CD4-positive, alpha-beta T cell treated with Interferon gamma for 1 hour (primary cell): ENCODE measurements at places on chromosomes 13 and 19.

- DNase-seq = no peak
Observed at GRCh38 chr13:114204894-114205293, 25.8 kb downstream of the CFAP97D2 start.

GRCh38 chr19:29837448-29837981 lies 25.7 kb downstream of the CCNE1 start:
- DNase-seq = peak; percentile 31

DNA sequence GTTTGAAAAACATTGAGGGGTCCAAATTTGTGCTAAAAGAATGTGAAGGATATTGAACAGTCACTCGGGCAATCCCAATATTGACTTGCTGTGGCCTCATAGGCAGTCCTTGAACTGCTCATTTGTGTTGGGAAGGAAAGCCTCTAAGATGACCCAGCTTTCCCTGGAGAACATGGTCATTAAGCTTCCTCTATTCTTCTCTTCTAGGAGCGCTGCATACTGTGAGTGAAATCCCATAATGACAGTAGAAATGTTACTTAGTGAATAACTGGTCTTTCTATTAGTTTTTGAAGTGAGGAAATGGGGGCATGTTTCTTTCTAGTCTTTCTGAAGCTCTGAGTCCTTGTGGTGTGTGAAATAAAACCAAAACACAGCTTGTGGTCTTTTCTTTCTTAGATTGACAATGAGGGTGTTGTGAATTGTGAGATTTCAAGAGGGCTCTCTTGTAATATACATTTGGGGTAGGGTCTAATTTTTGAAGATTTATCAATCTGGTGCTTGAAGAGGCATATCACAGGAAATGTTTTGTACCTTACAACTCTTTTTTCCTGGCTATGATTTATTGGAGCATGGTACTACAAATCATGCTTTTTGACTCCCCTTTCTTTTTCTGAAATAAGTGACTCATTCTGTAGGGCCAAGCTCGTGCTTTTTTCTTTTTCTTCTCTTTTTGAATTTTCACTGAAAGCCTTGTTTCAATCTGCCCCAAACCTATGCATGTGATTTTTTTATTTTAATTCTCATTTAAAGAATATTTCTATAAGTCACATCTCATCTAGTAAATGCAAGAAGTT lies 250.8 kb downstream of the OXGR1 start:
- DNase-seq = no peak

DNA sequence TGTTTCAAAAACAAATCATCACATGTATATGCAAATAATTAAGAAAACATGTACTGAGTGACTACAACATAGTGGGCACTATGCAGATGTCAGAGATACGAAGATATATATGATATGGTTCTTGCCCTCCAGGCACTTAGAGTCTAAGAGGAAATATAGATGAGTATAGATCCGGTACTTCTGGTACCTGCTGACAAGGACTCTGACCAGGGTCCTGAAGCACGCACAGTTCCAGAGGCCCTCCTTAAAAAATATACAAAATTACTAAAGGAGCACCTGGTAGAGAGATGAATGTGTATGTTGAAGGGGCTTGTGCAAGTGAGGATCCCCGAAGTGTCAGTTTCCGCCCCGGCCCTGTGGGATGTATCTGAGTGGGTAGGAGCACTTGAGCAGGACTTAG lies 31.3 kb downstream of the MTUS2 start:
- no peak for DNase-seq

DNA sequence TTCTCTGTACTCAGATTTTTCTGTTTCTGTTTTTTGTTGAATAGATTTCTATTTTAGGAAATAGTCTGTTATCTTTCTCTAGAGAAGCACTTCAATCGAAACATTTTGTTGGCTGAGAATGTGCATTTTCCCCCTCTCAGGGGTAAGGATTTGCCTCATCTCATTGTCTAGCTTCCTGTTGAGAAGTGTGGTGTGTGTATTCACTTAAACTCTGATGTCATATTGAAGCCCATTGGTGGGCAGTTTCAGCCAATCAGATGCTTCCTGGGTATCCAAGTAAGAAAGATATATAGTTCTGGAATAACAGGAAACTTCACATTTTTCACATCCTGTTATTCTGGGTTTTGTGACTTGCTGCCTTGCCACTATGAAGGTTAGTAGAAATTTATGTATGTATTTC lies 87.6 kb downstream of the ARHGEF7 start:
- no peak for DNase-seq

- no peak for DNase-seq
Observed at GRCh38 chr19:42478765-42479311, 36.1 kb upstream of the CXCL17 start.

- no peak for DNase-seq
Observed at GRCh38 chr19:4013886-4014540, 6.5 kb downstream of the PIAS4 start.

DNA sequence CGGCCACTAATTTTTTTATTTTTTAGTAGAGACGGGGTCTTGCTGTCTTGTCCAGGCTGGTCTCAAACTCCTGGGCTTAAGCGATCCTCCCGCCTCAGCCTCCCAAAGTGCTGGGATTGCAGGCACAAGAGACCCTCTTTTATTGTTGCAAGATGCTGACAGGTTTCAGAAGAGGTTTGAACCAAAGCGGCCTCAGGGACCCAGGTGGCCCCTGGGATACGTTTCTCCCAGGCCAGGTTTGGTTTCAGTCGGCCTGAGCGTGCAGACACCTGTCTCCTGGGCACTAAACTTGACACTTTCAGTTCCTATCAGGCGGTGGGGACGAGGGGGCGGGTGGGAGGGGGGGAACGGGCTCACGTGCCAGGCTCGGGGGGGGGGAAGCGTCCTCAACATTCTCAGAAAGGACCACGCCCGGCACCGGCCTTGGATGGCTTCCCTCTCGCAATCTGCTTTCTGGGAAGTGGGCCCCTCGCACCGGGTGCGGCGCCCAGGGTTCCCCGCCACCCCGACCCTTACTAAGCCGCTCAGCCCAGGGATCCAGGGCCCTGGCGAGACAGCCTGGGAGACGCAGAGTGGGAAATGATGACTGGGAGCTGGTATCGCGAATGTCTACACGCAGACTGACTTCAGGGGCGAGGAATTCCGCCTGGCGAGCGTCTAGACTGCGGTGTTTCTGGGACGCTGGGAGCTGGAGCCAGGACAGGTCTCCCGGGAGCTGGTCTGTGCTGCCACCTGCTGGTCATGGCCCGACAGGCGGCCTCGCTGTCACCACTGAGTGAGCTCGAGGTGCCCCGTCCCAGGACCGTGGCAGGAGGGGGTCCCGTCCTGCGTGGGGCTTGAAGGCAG lies 91.6 kb downstream of the GNG7 start:
- peak; percentile 82 for DNase-seq

DNA sequence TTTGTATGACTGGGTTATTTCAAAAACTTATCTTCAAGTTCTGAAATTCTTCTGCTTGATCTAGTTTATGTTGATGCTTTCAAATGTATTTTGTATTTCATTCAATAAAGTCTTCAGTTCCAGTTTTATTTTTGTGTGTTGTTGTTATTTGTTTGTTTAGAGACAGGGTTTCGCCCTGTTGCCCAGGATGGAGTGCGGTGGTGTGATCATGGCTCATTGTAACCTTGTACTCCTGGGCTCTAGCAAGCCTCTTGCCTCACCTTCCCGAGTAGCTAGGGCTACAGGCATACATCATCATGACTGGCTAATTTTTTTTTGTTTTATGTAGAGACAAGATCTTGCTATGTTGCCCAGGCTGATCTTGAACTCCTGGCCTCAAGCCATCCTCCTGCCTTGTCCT lies 40.3 kb upstream of the ARHGEF7 start:
- no peak for DNase-seq

GRCh38 chr19:7159105-7159933 lies 89.8 kb downstream of the ZNF557 start:
- peak; percentile 60 for DNase-seq

- peak; percentile 86 for DNase-seq
Observed at GRCh38 chr19:37506387-37507166, at the start of gene ZNF793. TSS of gene ZNF793 (plus strand) at chr19:37506939. CDS start at chr19:37523440, 16,501 bp downstream.

DNA sequence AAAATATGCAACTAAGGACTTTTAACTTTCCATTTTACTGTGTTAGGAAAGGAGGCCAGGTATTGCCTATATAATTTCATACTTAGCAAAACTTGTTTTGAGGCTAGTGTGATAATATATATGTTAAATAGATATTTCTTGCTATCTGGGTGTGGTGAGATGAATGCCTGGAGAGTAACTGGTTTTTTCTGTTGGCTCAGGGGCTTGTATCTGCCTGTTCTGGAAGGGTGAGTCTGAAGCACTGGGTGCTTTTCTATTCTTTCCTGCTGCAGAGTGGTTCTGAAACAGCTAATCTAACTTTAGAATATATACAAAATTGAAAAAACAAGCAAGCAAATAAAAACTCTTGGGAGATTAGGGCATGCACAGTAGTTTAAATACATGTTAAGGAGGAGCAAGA lies 64.6 kb upstream of the MYCBP2 start:
- no peak for DNase-seq

GRCh38 chr19:44694184-44694579 lies 4.8 kb upstream of the CEACAM16 start:
- DNase-seq = no peak

- peak; percentile 36 for DNase-seq
Observed at GRCh38 chr19:17862711-17863519, 3.2 kb downstream of the RPL18A start.

GRCh38 chr19:3793799-3794198 lies 7.6 kb upstream of the MATK start:
- no peak for DNase-seq

DNA sequence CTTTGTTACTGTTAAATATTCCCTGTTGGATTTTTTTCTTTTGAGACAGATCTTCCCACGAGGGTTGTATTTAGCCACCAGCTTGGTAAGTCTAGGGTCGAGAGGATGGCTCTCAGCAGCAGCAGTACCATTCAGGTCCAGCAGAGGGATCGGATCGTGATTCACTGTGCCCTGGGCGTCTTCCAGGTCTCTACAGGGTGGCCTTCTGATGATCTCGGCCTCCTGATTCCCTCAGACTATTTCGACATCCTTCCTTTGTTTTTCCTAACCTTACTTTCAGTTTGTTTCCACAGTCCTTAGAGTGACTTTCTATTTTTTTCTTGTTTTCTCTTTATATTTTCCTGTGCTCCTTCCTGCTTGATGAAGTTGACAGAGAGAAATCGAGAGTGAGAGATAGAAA lies 1436.9 kb downstream of the UQCRFS1 start:
- no peak for DNase-seq

DNA sequence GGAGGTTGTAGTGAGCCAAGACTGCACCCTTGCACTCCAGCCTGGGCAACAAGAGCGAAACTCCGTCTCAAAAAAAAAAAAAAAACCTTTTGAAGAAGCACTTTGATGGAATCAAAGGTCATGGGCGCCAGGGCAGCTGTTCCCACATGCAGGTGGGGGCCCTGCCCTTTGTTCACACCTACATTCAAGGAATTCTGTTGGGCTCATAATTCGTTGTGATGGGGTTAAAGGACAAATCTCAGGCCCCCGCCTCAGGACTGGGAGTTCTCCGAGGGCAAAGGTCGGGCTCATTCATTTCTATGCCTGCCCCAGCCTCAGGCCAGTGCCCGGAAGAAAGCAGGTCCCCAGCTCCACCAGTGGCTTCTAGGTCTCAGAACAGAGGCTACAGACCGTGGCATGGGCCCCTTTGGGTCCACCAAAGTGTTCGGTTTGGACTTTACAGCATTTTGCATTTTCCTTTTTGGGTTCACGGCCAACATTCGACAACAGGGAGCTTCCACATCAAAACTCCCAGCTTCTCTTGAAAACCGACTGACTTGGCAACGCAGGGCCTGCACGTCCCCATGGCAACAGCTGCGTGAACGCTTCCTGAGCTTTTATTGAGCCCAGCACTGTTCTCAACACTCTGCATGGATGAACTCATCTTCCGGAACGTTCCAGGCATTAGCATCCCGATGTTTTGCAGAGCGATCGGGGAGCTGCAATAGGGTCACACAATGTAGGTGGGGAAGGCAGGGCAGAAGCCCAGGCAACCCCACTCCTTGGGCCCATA lies 10.1 kb upstream of the GTF2F1 start:
- DNase-seq = no peak

DNA sequence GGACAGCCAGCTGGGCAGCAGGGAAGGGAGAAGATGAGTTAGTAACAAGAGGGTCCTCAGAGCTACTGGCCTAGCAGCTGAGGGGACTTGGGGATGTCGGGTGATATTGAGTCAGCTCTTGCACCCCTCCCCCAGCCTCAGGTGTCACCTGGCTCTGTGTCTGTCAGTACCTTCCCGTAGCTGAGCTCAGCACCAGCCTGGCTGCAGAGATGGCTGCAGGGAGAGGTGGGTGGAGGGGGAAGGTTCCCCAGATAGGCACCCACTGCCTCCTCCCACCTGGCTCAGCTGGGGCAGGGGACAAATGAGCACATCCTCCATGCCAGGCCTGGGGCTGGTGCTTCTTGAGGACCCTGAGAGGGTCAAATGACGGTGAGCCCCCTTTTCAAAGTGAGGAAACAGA lies 6.8 kb upstream of the KPTN start:
- no peak for DNase-seq

DNA sequence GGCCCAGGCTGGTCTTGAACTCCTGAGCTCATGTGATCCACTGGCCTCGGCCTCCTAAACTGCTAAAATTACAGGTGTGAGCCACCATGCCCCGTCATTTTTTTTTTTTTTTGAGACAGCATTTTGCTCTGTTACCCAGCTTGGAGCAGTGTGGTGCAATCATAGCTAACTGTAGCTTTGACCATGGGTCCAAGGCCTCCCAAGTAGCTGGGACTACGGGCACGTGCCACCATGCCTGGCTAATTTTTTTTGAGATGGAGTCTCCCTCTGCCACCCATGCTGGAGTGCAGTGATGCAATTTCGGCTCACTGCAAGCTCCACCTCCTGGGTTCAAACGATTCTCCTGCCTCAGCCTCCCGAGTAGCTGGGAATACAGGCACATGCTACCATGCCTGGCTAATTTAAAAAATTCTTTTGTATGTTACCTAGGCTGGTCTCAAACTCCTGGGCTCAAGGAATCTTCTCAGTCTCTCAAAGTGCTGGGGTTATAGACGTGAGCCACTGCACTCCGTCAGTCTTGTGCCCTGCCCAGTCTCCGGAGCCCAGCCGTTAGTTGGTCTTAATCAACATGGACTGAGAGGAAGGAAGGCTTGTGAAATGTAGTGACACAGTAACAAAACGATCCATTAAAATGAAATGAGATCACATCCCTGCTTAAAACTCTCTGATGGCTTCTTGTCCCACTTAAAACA lies 1.4 kb upstream of the LRG1 start:
- DNase-seq = peak; percentile 35

DNA sequence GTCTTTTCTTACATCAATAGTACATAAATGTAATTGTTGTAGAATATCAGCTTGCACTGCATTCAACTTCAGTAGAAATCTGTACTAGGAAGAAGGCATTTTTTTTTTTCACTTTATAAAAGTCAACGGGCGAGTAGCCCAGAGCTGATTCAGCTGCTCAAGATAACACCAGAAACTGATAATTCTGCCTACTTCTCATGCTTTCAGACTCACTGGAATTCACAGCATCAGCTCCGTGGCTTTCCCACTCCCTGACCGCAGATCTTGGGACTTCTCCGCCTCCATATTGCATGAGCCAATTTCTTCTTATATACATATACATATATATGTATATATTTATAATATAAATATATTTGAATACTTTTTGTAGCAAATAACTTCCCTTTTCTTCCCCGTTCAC lies 263.1 kb upstream of the RXFP2 start:
- DNase-seq = no peak
